ENCODE measurements at places on chromosomes 1 and 21.

DNA sequence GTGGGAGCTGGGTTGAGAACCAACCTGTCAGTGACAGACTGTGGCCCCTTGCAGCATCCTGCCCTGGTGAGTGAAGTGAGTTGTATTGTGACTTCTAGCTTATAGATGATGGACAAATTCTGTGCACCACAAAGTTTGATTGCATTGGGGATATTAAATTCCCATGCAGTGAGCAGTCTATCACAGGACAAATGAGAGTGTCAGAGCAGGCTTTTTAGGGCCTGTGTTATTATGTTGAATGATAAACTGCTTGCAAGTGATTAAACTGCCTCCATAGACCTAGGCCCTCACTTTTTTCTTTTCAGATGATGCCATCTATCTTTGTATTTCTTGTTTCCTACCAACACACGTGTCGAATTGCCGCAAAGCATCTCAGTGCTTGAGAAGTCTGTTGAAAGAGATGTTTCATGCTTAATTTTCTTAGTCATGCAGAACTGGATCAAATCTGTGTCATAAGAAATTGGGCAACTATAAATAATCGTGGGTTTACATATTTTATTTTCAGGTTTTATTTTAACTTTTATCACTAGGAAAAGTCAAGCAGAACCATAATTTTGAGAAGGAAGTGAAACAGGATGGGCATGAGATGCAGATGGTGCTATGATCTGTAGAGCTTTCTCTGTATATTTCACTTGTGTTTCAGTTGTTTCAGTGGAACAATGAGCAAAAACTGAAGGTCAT is 199.2 kb downstream of the S1PR1 start:
- DNase-seq: no peak

GRCh38 chr1:41830726-41831125 is 88.0 kb downstream of the HIVEP3 start:
- DNase-seq: no peak

- no peak for DNase-seq
These were observed 6.6 kb downstream of the LDLRAD2 start for GRCh38 chr1:21818656-21819055.

GRCh38 chr1:61770131-61770530 is 27.9 kb downstream of the PATJ start:
- no peak for DNase-seq

GRCh38 chr1:22804406-22804805 is 93.8 kb downstream of the EPHB2 start:
- no peak for DNase-seq

DNA sequence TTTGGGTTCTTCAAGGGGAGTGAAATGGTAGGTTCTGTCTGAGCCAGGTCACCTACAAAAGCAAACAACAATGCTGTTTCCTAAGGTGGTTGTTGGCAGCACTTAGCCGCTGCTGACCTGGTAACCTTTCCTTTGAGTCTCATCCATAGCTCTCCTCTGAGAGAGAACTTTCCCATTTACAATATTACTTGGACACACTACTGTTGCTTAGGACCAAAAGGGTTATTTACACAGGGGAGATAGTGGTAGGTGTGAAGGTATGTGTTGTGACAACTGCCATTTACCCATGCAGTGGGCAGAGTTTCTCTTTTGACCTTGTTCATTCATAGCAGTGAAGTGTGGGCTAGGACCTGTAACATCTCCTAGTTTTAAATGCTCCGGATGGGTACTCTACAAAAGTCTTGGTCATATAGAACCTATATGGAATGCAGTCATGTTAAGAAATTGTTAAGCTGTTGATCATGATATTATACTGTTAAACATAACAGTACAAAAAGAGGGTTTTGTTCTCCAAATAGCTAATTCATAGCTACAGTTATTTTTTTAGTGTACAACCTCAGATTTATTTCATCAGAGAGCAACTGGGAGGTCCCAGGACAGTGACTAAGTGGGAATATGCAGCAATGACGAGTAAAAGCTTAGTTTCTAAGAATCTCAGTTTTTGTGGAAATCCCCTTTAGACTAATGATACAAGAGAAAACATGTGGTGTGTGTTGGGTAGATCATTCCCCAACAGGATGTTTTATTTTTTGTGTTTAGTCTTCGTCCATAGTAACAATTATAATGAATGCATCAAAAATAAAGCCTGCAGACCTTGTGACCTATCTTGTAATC is 219.7 kb downstream of the NFIA start:
- no peak for DNase-seq

- no peak for DNase-seq
These were observed 11.6 kb upstream of the NCMAP start for GRCh38 chr1:24544239-24544638.

GRCh38 chr1:60073605-60074278 is at the start of gene C1orf87:
TSS of gene C1orf87 (minus strand) at chr1:60073770. CDS start at chr1:60072643, 1,127 bp downstream.
- no peak for DNase-seq

- no peak for DNase-seq
These were observed 5.4 kb downstream of the CCDC190 start for GRCh38 chr1:162855461-162856150.

- no peak for DNase-seq
These were observed 176.5 kb upstream of the GJB5 start for GRCh38 chr1:34578306-34578705.

DNA sequence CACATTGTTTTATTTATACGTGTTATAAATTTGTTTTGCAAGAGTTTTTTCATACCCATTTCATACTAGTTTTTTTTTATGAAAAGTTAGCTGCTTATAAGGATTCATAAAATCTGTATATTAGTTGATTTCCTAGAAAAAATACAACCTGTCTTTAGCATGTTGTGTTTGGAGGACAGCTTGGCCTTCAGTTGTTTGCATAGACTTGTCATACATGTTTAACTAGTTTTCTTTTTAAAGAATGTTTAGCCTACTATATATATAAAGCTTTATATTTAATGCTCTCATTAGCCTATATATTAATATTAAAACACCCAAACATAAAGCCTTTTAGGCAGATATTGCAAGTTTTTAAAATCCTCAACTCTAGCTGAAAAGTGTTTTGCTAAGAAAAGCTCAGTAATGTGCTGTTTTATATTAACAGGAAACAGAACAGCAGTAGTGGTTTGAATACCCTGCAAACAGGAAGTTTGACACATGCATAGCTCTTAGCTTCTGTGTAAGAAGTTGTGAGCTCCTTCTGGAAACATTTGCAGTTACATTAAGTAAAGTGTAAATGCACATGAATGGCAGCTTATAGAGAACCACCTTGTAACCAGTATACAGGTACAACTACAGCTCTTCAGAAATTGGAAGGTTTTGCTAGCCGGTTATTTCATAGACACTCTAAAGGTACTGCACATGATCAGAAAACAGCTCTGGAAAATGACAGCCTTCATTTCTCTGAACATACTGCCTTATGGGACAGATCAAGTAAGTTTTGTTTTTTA is at the start of gene PRKACB:
Gene PRKACB (plus strand): TSS at position 476 of the 770 bp plus-strand sequence. CDS start 91 bp downstream, at position 567.
- no peak for DNase-seq

DNA sequence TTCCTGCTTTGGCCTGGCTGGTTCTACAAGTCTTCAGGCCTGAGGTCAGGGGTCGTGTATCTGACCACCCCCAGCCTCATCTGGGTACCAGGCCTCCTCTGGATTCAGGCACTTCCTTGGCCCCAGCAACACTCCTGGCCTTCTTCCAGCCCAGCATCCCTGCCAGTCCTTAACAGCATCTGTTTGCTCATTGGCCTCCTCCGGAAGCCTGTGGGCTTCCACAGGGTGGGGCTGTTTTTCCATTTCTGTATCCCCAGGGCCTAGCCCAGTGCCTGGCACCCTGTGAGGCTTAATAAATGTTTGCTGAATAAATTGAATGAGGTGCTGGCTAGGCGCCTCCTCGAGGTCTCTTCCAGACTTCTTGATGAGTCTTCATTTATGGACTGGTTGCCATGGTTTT is 21.5 kb upstream of the GPR37L1 start:
- no peak for DNase-seq

- DNase-seq: no peak
These were observed 146.4 kb downstream of the PRDM16 start for GRCh38 chr1:3215198-3216014.

GRCh38 chr1:25699500-25700143 is 83.0 kb downstream of the MAN1C1 start:
- no peak for DNase-seq

GRCh38 chr1:32454726-32455125 is 10.1 kb upstream of the ZBTB8B start:
- DNase-seq: no peak

DNA sequence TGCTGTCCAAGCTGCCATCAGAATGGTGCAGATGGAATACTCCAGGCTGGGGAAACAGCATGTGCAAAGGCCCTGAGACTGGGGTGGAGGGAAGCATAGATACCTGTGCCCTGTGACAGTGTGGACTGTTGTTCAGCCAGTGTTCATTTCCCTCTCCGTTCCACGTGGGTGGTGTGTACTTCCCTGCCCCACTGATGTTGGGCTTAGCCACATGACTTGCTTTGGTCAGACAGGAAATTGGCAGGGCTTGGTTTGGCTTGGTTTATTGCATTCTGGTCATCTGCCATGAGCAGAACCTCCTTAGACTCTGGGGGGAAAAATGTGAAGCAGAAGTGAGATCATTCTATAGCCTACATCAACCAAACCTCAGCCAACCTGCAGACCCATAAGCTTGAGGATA is 102.4 kb upstream of the IGSF21 start:
- no peak for DNase-seq

GRCh38 chr21:25733859-25734653 is 648 bp downstream of the ATP5PF start:
- no peak for DNase-seq

GRCh38 chr1:221839782-221840395 is 98.0 kb upstream of the DUSP10 start:
- DNase-seq: peak; percentile 42

DNA sequence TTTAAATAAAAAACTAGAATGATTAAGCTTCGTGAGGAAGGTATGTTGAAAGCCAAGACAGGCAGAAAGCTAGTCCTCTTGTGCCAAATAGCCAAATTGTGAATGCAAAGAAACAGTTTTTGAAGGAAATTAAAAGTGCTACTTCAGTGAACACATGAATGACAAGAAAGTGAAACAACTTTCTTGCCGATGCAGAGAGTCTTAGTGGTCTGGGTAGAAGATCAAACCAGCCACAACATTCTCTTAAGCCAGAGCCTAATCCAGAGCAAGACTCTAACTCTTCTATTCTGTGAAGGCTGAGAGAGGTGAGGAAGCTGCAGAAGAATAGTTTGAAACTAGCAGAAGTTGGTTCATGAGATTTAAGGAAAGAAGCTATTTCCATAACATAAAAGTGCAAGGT is 63.2 kb downstream of the TTC3 start:
- DNase-seq: no peak

- DNase-seq: no peak
These were observed 310.4 kb downstream of the RRAGC start for GRCh38 chr1:38549191-38549590.

DNA sequence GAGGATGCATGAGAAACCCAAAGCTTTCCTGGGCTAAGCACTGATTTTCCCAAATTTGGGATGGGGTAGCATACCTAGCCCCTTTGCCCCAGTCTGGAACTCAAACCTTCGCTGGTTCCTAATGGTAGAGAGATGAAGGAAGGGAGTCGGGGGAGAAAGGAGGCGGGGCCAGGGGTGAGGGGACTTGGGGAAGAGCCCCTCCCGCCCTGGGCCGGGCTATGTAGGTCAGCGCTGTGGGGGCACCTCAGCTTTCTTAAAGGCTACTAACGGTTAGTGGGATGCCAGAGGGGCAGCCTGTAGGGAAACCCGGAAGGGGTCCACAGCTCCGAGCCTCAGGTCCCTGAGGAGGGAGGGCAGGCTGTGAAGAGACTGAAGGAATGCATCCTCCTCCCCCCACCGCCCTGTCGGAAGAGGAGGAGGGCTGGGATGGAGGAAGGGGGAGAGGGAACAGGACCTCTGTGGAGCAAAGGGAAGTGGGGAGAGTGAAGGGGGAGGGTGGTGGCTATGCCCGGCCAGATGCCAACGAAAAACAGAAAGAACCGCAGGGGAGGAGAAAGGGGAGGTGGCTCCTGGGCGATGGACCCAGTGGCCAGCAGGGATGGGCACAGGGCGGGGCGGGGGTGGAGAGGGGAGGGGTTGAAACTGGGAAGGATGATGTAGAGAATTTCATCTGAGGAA is 1.3 kb downstream of the CADM3 start:
- DNase-seq: no peak

DNA sequence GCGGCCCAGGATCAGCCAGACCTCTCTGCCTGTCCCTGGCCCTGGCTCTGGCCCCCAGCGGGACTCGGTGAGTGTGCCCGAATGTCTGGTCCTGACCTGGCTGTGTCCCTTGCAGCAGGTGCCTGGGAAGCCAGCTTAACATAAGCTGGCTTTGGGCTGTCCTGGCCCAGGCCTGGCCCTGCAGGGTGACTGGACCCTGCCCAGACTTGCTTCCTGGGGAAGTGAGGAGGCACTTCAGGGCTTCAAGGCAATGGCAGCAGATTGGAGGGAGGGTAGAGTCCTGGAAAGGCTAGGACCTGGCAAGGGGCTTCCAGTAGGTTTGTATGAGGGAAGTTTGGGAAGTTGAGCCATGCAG is 16.4 kb downstream of the RPS6KA1 start:
- DNase-seq: no peak

DNA sequence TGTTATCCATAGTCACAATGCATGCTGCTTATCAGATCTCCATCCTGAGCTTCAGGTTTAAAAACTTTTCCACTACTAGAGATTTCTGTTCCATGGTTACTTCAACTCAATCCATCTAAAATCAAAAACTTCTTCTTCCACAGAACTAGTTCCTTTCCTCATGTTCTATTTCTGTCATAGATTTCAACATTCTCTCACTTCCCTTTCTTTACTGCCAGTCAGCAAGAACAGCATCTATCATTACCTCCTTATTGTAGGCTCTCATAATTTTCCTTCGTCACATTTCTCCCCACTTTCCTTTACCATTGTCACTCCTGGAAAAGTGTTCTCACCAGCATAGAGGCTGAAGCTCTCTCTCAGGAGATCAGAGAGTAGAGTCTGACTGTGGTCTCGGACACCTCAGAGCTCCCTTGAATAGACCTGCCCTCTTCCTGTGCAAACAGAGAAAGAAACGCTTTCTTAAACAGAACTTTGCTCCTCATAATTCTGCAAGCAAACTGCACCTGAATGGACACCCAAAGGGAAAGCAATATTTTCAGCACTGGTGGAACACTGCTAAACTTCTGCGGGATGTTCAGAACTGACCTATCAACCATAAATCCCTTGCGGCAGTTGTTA is 48.7 kb upstream of the KIRREL1 start:
- no peak for DNase-seq

GRCh38 chr1:230303822-230304221 is 122.3 kb downstream of the PGBD5 start:
- DNase-seq: no peak

- no peak for DNase-seq
These were observed 1564.6 kb downstream of the MRPL39 start for GRCh38 chr21:24042687-24043086.

- DNase-seq: no peak
These were observed 458.9 kb downstream of the NCAM2 start for GRCh38 chr21:21457077-21457476.

DNA sequence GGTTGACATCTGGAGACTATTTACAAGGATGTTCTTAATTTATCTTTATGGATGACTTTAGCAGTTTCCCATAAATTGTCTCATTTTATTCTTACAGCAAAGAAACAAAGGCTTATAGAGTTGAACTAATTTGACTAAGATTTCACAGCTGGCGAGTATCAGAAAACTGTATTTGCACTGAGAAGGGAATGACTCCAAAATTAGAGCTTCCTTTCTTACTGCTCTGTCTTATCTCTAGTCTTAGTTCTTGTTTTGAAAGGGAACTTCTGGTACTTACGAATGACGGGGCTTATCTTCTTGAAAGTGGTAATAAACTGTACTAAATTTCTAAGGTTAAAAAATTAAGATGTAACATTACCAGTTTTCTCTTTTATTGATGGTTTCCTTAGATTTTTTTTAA is 13.6 kb downstream of the CNST start:
- no peak for DNase-seq

- peak; percentile 66 for DNase-seq
These were observed 14.3 kb upstream of the MUL1 start for GRCh38 chr1:20521960-20522861.

- DNase-seq: peak; percentile 26
These were observed 800 bp downstream of the DR1 start for GRCh38 chr1:93346421-93346993.

Measured in T-helper 9 cell (primary cell).